ENCODE measurements at places on chromosomes 6 and 20.

DNA sequence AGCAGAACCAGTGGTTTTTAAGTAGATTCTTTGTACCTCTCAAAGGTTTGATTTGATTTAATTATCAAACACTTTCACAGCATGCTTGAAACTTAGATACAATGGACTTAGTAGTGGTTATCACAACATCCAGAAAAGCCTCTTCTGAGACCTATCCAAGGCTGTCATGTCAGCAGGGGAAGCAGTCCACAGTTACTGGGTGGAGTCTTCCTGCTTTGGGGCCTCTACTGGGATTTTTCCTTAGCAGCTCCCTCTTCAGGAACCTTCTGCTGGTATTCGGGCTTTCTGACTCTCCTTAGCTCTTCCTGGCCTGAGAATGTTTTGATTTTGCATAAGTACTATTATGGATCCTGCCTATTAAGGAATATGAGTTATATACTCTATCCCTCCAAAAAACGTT lies 36.0 kb downstream of the ARFGEF2 start:
- no peak for DNase-seq

- DNase-seq = no peak
Observed at GRCh38 chr6:170207586-170208181, 83.2 kb downstream of the DLL1 start.

- DNase-seq = no peak
Observed at GRCh38 chr6:144317736-144318135, 32.6 kb downstream of the UTRN start.

DNA sequence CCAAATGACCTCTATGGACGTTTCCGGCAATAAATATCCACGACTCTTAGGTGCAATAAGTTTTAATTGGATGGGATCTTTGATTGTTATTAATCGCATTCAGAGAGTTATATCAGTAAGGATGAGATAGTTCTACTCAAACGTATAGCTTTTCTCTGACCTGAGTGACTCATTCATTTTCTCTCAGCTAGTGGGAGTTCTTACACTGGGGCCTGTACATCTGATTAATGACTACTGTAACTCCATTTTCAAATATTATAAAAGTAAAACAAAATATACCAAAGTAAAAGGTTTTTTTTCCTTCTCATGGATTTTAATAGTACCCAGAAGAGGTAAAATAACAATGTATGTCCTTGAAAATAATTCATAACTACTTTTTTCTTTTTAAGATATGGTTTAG lies 41.1 kb upstream of the SAMD5 start:
- no peak for DNase-seq

GRCh38 chr20:33719277-33719988 lies 677 bp downstream of the PXMP4 start:
- DNase-seq = no peak

DNA sequence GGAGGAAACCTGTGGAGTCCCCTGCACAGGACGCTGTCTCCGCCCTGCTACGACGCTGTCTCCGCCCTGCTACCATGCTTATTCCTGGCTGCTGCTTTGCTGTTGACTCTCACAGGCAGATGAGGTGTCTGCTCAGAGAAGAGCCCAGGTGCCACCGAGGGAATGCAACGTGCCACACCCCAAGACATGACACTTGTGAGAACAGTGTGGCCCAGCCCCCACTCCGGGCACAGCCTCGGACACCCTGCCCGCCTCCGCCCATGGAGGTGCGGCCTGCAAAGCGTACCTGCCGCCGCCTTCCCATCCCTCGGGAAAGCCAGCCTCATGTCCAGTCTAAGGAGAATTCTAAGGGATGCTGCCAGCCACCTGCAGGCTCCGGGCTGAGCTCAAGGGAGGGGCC lies 15.6 kb upstream of the MRGBP start:
- no peak for DNase-seq

- no peak for DNase-seq
Observed at GRCh38 chr20:48720256-48720985, 107.4 kb downstream of the PREX1 start.

DNA sequence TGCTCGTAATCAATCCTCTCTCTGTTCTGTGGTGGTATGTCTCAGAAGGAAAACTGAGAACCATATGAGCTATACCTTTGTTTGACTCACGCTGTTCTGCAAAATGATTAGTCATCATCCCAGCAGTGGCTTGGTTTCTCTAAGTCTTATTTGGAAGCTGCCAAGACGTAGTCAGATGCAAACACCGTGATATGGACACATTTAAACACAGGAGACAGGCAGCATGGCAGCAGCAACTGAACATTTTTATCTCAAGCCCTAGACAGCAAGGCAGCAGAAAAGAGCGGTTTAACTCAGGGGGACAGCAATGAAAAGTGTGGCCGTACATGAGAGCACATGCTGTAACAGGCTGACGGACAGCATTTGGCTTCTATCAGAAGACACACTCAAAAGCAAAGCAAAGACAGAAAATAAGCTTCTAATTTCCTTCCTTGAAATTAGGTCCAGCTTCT lies 1295.1 kb downstream of the EPHA7 start:
- no peak for DNase-seq

DNA sequence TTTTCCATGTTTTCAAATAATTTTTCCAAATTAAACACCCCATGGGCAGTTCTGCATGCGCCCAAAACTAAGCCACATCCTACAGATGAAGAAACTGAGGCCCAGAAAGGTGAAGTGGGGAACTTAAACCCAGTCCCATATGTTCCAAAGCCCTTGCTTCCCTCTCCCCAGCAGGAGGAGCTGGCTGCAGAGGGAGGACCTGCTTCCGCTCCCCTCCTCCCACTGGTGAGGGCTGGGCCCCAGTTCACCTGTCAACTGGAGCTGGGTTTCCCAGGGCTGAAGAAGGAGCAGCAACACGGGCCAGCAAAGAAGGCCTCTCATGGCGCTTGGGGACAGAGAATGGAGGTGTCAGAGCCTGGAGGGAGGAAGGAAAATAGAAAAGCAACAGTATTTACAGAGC lies 1.4 kb upstream of the RBPJL start:
- no peak for DNase-seq

DNA sequence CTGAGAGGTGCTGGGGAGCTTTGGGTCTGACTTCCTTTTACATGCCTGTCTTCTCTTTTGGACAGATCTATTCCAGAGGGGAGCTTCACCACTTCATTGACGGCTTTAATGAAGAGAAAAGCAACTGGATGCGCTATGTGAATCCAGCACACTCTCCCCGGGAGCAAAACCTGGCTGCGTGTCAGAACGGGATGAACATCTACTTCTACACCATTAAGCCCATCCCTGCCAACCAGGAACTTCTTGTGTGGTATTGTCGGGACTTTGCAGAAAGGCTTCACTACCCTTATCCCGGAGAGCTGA lies 13.1 kb downstream of the PRDM1 start:
- no peak for DNase-seq

GRCh38 chr6:113428702-113429101 lies 428.4 kb upstream of the MARCKS start:
- no peak for DNase-seq

GRCh38 chr6:35267446-35267845 lies 7.9 kb downstream of the ZNF76 start:
- no peak for DNase-seq

DNA sequence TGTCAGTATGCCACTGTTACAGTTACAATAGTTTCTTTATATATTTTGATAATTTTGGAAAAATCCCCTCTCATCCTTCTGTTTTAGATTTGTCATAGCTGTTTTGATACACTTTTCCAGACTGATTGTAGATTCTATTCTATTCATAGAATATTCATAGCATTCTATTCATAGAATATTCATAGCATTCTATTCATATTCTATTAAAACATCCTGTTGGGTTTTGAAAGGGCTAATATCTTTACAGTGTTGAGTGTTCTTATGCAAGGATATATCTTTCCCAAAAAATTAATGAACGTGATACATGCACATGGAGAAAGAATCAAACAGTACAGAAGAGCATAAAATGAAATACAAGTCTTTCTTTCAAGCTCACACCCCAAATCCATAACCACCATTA lies 38.0 kb downstream of the MACROD2 start:
- DNase-seq = no peak

GRCh38 chr20:39541136-39541803 lies 579.1 kb downstream of the DHX35 start:
- peak; percentile 16 for DNase-seq

GRCh38 chr6:8113131-8113654 lies 10.8 kb upstream of the EEF1E1 start:
- no peak for DNase-seq

- DNase-seq = no peak
Observed at GRCh38 chr6:96545882-96546281, 17.0 kb upstream of the FHL5 start.

DNA sequence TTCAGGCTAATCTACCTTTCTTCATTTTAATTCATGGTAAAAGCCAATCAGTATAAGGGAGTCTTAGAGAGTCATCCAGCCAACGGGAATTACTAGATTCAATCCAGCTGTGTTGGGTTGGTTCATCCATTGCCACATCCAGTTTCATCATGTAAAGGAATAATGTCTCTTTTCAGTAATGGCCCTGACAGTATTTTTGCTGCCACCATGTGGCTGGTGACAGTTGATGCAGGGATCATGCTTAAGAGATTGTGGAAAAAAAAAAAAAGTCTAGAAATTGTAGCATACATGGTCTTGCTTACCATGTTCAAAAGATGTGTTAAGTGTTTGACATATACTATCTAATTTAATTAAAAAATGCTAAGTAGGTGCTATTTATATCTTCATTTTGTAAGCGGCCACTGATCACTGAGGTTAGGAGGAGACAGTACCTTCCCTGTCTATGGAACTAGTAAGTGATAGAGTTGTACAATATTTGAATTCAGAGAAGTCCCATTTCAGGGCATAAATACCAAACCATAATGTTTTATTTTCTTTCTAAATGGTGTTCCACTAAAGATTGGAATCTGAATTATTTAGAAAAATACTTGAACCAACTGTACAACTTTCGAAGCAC lies 135.9 kb downstream of the KHDRBS2 start:
- DNase-seq = peak; percentile 32
